Brain microvascular endothelial cell (primary cell): ENCODE measurements at places on chromosomes 3 and 15.

GRCh38 chr3:18937574-18937973, 210.7 kb upstream of the KCNH8 start:
- DNase-seq = no peak

GRCh38 chr3:64827431-64827830, 139.6 kb upstream of the ADAMTS9 start:
- DNase-seq = no peak

- peak; percentile 28 for DNase-seq
Measured at GRCh38 chr3:195583831-195584542, at the start of gene APOD. Gene APOD, minus strand, starts transcription at chr3:195583940. Its CDS starts 4,479 bp downstream, at chr3:195579461.

GRCh38 chr3:104868291-104868690, 498.4 kb upstream of the ALCAM start:
- no peak for DNase-seq
